ENCODE measurements at places on chromosomes 3 and 15. TPM values are rescaled to one million over a fixed set of nuclear protein-coding genes. Genes with fewer than 3 reads are reported as not detected.
A peak's percentile ranks its signal among the peaks of the same experiment; 100 is the strongest.

Gene TMEM40
- not detected for total RNA-seq

Gene GP5
- total RNA-seq, result 0.15 TPM

DNA sequence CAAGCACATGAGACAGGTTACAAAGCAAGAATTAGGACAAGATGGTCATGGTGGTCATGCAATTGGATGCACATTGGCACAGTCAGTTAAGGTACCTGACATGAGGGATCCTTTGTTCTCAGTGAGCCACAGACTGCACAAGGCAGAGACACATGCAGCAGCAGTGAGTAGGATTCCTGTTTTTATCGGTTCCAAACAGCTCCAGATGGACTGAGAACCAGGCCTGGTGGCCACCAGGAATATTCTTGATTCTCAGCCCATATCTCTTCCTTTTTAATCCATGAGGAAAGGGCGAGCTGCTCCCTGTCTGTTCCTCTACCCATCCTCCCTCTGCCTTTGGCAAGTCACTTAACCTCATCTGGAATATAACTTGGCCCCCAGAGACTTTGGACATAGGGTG, 410.8 kb downstream of the GAP43 start:
- no peak for DNase-seq
- no peaks in the 10 kb centered on the region for H3K36me3 ChIP-seq
- H3K4me1 ChIP-seq, result peaks cover 57% of the 10 kb centered on the region
- H3K27me3 ChIP-seq, result peaks cover 2% of the 10 kb centered on the region

DNA sequence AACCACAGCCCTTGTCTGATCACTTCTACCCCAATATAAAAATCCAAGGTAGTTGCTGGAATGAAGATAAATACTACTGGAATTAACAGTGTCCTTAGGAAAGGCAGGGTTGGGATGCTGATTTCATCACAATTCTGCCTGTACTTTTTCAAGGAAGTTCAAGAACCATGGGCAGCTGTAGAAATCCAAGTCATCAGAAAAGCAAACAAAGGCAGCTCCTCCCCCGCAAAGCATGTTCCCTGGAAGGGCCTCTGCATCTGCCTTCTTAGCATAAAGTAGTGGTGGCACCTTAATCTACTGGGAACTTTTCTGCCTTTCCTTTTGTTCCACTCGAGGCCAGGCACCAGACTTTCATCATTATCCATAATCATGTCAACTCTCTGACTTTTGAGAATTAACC, 54.4 kb downstream of the ERC2 start:
- H3K4me3 ChIP-seq, result no peak overlapping the region
- peaks cover 2% of the 10 kb centered on the region for H3K27me3 ChIP-seq
- H3K36me3 ChIP-seq, result no peaks in the 10 kb centered on the region
- H3K27ac ChIP-seq, result no peak overlapping the region

- no peaks in the 10 kb centered on the region for H3K4me1 ChIP-seq
- no peaks in the 10 kb centered on the region for H3K27me3 ChIP-seq
- H3K27ac ChIP-seq, result no peak overlapping the region
- no peak for DNase-seq
These were observed 88.0 kb downstream of the EDEM1 start for GRCh38 chr3:5275529-5275928.

DNA sequence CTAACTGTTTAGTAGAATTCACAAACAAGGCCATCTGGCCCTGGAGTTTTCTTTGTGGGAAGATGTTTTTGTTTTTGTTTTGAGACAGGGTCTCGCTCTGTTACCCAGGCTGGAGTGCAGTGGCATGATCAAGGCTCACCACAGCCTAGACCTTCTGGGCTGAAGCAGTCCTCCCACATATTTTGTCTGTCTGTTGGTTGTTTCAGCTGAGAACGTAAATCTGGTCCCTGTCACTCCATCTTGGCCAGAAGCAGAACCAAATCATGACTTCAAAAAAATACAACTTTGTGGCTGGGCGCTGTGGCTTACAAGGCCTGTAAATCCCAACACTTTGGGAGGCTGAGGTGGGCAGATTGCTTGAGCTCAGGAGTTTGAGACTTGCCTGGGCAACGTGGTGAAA, 27.1 kb downstream of the MRAS start:
- DNase-seq, result no peak
- no peaks in the 10 kb centered on the region for H3K4me1 ChIP-seq
- peaks cover 3% of the 10 kb centered on the region for H3K27me3 ChIP-seq
- no peaks in the 10 kb centered on the region for H3K36me3 ChIP-seq
- H3K4me3 ChIP-seq, result no peak overlapping the region

- no peak overlapping the region for H3K27ac ChIP-seq
- no peak for DNase-seq
- H3K36me3 ChIP-seq, result peaks cover 14% of the 10 kb centered on the region
- H3K4me1 ChIP-seq, result no peaks in the 10 kb centered on the region
These were observed 419.8 kb upstream of the AZI2 start for GRCh38 chr3:28768439-28768838.

DNA sequence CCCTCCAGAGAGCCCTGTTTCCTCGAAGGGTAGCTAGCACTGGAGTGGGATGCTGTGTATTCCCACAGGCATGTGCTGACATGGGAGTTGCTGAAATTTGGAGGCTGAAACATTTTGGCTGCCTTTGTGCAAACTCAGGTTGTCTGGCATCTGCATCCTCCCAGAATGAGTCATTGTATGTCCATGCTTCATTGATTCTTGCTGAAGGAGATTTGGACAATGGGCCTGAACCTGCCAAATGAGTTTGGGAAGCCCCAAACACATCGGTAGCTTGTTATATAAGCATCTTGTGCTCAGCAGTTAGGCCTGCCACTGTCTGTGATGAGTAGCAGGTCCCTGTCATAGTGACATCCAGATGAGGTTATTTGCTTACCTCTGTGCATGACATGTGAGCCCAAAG, 160.0 kb downstream of the IL5RA start:
- DNase-seq, result no peak
- H3K27ac ChIP-seq, result no peak overlapping the region
- H3K27me3 ChIP-seq, result peaks cover 2% of the 10 kb centered on the region
- no peaks in the 10 kb centered on the region for H3K4me1 ChIP-seq

DNA sequence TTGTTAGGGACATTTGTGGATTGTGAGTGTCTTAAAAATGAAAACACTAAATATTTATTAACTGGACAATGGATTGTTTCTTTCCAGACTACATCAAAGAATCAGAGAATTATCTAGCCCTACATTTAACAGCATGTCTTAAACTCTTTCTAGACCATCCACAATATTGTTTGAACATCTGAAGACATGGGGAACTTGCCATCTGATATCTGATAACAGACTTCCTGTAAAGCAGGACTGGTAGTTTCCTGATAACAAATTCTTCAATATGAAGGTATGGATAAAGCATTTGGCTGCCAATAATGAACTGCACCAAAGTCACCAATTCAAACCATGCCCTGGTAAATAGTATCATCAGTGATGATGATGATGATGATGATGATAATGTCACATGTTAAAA, 26.2 kb upstream of the HACD2 start:
- DNase-seq, result no peak
- H3K27me3 ChIP-seq, result peaks cover 2% of the 10 kb centered on the region
- no peaks in the 10 kb centered on the region for H3K36me3 ChIP-seq
- H3K4me1 ChIP-seq, result peaks cover 31% of the 10 kb centered on the region
- H3K27ac ChIP-seq, result no peak overlapping the region

GRCh38 chr3:117843356-117843755, 1133.8 kb downstream of the TUSC7 start:
- H3K4me1 ChIP-seq, result peaks cover 3% of the 10 kb centered on the region
- H3K27me3 ChIP-seq, result no peaks in the 10 kb centered on the region
- DNase-seq, result no peak
- H3K27ac ChIP-seq, result no peak overlapping the region
- H3K36me3 ChIP-seq, result no peaks in the 10 kb centered on the region
- H3K4me3 ChIP-seq, result no peak overlapping the region

- peaks cover 9% of the 10 kb centered on the region for H3K4me1 ChIP-seq
- peak overlapping the region; percentile 4 for H3K27ac ChIP-seq
- H3K36me3 ChIP-seq, result no peaks in the 10 kb centered on the region
- H3K27me3 ChIP-seq, result peaks cover 3% of the 10 kb centered on the region
- DNase-seq, result peak; percentile 12
- no peak overlapping the region for H3K4me3 ChIP-seq
These were observed 353.9 kb upstream of the KCNMB2 start for GRCh38 chr3:178182337-178182779.

DNA sequence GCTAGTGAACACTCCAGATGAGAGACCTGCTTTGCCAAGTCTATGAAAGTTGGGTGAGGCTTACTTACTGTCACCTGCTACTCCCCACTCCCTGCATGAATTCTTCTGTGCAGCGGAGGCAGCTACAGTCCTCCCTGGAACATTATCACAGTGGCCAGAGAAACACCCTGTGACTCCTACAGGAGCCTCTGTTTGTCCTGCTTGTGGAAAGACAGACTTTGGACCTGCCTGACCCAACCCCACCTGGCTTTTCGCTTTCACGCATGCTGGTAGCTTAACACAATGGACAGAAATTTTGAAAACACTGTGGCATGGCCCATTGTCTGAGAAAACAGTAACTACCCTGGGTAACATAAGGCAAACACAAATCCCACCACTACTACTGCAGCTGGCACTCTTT, 1565.5 kb upstream of the CADM2 start:
- H3K4me1 ChIP-seq, result no peaks in the 10 kb centered on the region
- no peak overlapping the region for H3K27ac ChIP-seq
- no peak for DNase-seq
- no peak overlapping the region for H3K4me3 ChIP-seq
- no peaks in the 10 kb centered on the region for H3K27me3 ChIP-seq
- no peaks in the 10 kb centered on the region for H3K36me3 ChIP-seq

DNA sequence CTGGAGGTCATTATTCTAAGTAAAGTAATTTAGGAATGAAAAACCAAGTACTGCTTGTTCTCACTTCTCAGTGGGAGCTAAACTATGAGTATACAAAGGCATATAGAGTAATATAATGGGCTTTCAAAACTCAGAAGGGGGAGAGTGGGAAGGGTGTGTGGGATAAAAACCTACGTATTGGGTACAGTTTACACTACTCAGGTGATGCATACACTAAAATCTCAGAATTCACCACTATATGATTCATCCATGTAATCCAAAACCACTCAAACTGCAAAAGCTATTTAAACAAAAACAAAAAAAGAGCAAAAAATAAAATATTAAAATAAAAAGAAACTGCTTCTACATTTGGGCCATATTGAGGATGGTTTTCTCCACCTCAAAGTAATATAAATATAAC, 623.3 kb downstream of the NSUN3 start:
- DNase-seq, result no peak
- no peaks in the 10 kb centered on the region for H3K27me3 ChIP-seq
- H3K27ac ChIP-seq, result no peak overlapping the region
- H3K4me1 ChIP-seq, result no peaks in the 10 kb centered on the region

DNA sequence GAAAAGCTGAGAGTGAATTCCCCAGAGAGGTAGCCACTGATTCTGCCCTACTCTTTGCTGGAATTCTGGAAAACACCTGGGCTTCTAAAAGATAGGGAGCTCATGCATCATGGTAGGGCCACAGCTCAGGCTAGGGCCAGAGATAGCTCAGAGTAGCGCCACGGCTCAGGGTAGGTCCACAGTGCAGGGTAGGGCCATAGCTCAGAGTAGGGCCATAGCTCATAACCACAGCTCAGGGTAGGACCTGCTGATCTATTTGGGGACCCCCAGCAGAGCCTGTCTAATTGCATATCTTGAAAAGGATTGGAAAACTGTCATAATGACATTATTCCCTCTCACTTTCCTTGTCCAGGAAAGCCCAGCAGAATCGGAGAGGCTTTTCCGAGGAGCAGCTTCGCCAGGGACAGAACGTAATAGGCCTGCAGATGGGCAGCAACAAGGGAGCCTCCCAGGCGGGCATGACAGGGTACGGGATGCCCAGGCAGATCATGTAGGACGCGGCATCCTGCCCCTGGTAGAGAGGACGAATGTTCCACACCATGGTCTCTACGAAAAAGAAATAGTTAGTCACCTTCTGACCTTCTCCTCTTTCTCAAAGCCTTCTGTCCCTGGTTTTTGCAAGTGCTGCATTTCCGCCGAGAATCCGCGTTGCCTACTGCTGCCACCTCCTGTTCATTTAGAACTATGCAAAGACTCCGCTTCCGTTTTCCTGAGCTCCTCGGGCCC, 14.5 kb downstream of the TAGLN3 start:
- no peaks in the 10 kb centered on the region for H3K36me3 ChIP-seq
- peaks cover 2% of the 10 kb centered on the region for H3K27me3 ChIP-seq
- H3K27ac ChIP-seq, result peak overlapping the region; percentile 67

DNA sequence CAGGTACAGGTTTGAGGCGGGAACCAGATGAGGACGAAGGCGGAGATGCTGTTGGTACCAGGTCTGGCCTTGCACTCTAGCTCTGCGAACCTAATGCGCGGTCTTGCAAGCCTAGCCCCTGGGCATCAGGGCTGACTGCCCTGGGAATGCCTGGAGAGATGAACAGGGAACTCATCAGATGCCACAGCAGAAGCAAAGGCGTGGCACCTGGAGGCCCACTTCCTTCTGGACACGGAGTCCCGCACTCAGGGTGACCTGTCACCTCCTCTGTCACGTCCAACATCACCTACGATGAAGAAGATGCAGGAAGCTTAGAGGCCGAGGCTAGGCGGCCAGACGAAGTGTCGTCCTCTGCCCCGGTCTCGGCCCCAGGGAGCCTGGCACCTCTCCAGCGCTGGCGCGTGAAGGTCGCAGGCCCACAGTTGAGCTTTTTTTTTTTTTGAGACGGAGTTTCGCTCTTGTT, 9.4 kb downstream of the RPLP1 start:
- no peaks in the 10 kb centered on the region for H3K4me1 ChIP-seq
- H3K27ac ChIP-seq, result no peak overlapping the region
- DNase-seq, result no peak
- no peaks in the 10 kb centered on the region for H3K36me3 ChIP-seq
- no peak overlapping the region for H3K4me3 ChIP-seq

DNA sequence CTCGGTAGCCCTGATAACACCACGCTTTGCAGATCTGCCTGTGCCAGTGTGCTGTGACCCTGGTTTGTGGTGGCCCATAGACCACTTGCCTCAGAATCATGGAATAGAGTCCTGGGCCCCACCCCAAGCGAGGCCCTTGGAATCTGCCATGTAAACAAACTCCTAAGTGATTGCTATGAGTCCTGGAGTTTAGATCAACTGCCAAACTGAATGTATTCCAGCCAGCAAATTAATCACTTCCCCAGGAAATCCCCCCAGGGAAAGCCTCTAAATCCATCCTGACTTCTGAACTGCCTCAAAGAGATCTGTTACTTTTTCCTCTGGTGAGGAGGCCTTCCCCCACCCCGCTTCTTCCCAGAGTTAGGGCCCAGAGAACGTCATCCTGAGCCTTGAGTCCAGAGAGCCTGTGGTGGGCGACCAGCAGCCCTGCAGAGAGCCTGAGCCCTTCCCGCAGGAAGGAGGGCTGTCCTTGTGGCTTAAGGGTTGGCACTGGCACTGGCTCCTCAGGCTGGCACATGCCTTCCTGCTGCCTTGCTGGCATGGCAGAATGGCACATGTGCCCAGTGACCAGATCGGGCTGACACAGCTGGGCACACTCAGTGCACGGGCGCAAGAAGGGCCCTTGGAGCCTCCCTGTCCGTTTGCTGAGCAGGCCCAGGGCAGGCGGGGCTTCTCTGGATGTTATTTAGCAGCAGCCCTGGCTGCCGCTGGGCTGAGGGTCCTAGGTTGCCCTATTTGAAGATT, 50.6 kb upstream of the PLXNA1 start:
- H3K27ac ChIP-seq, result no peak overlapping the region
- peaks cover 33% of the 10 kb centered on the region for H3K4me1 ChIP-seq
- no peaks in the 10 kb centered on the region for H3K36me3 ChIP-seq
- peak; percentile 14 for DNase-seq
- peaks cover 3% of the 10 kb centered on the region for H3K27me3 ChIP-seq
- no peak overlapping the region for H3K4me3 ChIP-seq
